ENCODE measurements at places on chromosomes 6 and 20. TPM values are rescaled to one million over a fixed set of nuclear protein-coding genes. Genes with fewer than 3 reads are reported as not detected.
A peak's percentile ranks its signal among the peaks of the same experiment; 100 is the strongest.

The FNDC1 gene
- total RNA-seq: 0.16 TPM

DNA sequence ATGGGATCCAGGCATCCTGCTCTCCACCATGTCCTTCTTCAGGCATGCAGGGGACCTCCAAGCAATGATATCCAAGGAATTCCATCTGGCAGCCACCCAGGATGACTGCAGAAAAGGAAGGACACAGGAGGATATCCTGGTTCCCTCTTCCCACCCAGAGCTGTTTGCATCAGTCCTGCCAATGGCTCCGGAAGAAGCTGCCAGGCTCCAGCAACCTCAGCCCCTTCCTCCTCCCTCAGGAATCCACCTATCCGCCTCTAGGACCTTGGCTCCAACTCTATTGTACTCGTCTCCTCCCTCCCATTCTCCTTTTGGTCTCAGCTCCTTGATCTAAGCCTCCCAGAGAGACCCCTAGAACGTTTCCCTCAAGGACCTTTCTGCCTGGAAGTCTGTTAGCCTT lies 733 bp upstream of the PSORS1C2 start:
- DNase-seq: peak; percentile 58

GRCh38 chr6:145704143-145704781 lies 31.1 kb downstream of the EPM2A start:
- peak; percentile 55 for DNase-seq

GRCh38 chr6:118789954-118790353 lies 104.0 kb upstream of the ASF1A start:
- no peak for DNase-seq

The BPI gene
- 1.4 TPM for total RNA-seq

Measured in fibroblast of the aortic adventitia (primary cell).